Tibial artery (tissue), 4 donors: ENCODE measurements at places on chromosomes 4 and X.

GRCh38 chr4:123250843-123251242 lies 145.8 kb upstream of the SPRY1 start:
- no peak for DNase-seq

DNA sequence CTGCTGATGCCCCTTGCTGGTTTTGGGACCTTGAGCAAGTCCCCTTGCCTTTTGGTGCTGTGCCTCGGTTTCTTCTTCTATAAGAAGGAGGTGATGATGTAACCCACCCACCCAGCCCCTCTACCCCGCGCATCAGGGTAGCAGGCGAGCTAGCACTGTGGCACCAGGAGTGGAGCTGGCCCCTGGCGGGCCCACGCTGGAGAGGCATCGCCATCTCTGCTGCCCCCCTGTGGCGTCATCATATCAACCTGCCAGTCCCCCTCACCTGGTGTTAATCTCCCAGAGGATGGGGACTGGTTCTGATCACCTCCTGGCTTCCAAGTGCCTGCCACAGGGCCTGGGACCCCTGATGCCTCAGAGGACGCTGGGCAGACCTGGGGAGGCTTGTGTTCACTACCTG lies 6.3 kb upstream of the SORCS2 start:
- peak; percentile 53 for DNase-seq

- no peak for DNase-seq
These were observed 307.9 kb upstream of the F9 start for GRCh38 chrX:139222511-139223200.

DNA sequence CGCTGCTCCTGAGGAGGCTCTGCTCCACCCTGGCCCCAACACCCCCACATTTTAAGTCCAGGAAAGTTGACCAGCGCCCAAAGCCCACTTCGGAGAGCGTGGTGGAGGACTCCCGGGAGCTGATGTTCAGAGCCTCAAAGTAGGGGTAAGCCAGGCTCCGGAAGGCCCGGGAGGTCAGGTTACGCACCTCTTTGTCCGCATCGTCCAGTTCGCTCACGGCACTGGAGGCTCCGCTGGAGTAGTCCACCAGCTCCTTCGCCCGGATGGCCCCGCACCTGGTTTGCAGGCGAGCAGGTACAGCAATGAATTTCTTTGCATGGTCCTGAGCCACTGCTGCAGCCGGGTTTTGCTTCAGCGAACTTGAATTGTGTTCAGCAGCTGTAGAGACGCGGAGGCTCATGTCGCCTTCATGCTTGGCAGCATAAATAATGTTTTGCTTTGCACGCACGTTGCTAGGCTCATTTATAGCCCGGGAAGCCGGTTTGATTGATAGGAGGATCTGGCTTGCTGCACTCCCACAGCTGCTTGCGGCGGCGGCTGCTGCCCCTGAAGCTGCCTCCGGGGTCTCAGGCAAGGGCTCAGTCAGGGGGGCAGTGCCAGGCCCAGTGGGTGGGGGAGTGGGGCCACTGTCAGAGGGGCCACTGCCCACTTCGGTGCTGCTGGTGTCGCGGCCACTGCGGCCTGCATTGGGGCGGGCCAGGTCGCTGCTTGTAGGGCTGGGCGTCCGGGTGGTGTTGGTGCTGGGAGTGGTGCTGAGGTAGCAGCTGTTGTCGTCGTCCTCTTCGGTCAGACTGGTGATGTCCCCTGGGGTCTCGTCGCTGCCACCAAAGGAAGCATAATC lies 4.8 kb downstream of the C4orf54 start:
- DNase-seq: no peak

DNA sequence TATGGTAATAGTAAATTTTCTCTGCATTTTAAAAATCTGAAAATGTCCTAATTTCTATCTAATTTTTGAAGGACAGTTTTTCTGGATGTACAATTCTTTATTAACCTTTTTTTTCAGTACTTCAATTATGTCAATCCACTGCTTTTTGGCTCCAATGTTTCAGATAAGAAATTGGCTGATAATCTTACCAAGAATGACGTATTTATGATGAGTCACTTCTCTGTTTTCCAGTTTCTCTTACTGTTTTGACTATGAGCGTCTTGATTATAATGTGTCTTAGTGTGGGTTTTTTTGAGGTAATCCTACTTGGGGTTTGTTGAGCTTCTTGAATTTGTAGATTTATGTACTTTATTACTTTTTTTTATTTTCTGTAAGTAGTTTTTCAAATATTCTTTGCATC lies 47.2 kb downstream of the UGT2B11 start:
- no peak for DNase-seq

DNA sequence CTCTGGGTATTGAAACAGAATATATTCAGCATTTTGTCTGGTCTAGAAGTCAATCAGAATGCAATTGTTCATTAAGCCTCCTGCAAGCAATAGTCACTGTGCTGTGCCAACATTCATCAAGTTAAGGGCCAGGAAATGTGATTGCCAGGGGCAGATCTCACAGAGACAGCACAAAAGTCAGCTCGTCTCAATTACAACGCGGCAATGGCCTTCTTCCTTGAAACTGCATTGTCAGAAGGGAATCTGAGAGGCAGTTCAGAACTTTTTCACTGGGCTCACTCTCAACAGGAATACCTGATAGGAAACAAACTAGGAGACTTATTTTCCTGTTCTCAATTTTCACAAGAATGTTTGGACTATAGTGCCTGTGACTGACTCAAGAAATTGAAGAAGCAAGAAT lies 131.1 kb upstream of the NR3C2 start:
- DNase-seq: no peak

DNA sequence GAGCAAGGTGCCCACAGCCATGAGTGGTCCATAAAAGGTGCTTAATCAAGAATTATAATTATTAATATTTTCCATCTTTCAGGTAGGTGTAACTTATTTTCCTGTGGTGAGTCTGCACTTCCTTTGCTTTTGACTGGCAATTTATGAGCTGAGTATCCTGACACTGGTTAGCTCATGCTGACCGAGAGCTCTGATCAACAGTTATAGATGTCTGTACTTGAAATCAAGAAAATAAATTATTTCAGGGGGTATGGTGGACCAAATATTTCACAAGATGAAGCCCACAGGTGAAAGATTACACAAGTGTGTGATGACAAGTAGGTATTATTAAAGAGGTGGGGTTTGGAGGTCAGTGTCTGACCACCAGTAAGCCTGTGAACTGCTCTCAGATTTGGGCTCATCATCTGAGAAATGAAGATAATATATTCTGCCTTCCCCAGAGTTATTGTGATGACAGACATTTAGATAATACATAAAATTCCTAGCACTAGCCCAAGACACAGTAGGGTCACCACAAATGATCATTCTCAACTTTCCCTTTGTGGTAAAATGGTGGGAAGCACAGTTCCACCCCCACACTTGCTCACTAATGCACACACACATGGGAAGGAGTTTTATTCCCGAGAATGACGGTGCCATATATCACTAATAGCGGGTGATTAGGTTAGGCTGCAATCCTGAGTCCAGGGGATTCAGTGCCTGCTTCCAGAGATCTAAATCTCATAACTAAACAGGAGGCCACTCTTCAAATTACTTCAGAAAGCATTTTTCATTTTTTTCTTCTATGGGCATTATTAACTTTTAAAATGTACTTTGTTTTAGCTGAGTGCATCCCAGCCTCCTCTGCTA lies 34.0 kb upstream of the PACRGL start:
- DNase-seq: no peak

GRCh38 chr4:11565899-11566298 lies 137.2 kb upstream of the HS3ST1 start:
- DNase-seq: no peak

DNA sequence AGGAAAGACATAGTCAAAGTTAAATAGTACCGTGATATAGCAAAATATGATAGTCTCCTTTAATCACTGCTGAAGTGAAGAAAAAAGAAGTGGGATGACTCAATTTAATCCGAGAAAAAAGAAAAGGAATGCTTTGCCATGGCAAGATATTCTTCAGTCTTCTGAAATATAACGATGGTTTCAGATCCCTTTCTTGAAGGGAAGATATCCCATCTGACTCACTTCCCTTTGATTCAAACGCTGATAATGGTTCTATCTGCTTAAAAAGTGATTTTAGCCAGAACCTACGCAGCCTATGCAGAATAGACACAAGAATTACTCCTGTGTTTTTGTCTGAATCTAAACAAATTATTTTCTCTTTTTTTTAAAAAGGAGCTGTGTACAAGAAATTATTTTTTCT lies 68.1 kb upstream of the FTHL17 start:
- DNase-seq: no peak

GRCh38 chr4:3532751-3533422 lies 665 bp upstream of the LRPAP1 start:
- DNase-seq: no peak

GRCh38 chr4:8599657-8600056 lies 7.1 kb downstream of the CPZ start:
- no peak for DNase-seq

GRCh38 chrX:136671006-136671610 lies 23.1 kb downstream of the CD40LG start:
- no peak for DNase-seq

GRCh38 chr4:168293386-168293975 lies 25.1 kb downstream of the DDX60 start:
- DNase-seq: no peak

DNA sequence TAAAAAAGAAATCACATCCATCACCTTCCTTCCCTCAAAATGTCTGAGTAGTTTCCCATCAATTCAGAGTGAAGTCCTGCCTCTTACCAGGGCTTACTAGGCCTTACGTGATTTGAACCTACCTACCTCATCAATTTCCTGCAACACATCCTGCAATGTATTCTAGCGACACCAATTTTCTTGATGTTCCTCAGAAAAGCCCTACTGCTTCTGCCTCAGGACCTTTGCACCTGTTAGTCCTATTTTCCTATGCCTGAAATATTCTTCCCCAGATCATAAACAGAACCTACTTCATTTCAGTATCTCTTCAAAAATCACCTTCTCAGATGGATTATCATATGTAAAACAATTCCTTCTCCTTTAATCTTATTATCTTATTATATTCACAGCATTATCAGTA lies 52.8 kb downstream of the ZAR1 start:
- no peak for DNase-seq

DNA sequence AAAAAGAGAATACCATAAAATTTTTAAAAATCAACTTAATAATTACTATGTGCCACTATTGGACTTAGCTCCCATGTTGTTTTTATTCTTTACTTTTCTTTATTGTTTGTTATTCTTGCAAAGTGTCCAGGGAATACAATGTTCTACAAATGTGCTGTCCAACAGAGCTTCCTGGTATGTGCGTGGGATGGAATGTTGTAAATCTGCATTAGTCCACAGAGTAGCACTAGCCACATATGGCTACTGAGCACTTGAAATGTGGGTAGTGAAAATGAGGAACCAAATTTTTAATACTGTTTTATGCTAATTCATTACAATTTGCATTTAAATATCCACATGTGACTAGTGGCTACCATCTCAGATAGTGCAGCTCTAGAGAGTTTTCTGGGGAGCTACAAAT lies 14.3 kb upstream of the CORIN start:
- DNase-seq: no peak

DNA sequence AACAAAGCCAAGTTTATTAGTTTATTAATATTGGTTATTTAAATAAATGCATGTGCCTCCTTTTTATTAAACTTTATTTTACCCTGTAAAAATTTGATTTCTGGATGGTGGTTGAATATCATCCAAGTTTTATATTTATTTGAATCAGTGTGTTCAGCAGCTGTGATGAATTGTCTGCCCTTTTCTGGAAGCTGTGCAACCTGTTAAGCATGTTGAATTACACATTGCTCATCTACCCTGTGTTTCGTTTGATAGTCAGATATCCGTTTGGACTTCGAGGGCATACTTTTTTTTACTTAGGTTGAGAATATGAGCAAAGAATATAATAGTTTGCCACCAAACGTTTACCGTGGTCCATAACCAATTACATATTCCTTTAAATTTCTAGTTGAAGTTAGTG lies 95.8 kb upstream of the TENM3 start:
- DNase-seq: no peak

DNA sequence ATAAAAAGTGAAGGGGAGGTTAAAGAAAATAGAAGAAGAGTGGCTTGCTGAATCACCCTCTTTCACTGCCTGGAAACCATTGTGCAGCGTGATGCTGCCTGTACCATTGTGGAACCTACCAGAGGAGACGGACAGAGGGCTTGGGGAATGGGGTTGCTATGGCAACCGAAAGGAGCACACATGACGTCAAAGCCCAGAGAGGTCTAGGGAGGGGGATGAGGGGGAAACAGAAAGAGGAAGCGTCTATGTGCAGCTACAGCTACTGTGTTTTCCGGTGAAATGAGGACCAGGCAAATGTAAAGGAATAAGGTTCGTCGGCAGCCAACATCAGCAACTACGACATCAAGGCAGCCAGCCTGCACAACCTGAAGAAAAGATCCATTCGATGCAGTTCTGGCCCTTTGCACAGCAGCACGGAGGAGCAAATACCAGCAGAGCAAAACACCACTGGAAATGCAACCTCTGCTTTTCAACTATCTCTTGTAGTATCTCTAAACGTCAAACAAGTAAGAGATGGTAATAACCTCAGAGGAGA lies at the start of gene MAPK10:
TSS of gene MAPK10 (minus strand) at position 110 of the 535 bp plus-strand sequence.
- DNase-seq: peak; percentile 77

DNA sequence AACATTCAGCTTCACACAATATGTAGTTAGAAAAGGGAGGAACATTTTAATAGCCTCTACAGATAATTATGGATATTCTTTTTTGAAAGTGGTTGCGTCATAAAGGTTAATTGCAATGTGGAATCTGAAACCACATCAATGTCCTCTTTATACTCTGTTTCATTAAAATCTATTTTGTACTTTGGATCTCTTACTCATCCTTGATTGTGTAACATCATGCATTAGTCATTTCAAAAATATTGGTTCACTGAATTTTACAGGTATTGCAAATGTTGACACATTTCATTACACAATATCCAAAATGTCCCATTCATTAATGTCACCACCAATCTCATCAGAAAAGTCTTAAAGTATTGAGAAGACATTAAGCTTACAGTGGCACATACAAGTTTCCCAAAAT lies 62.7 kb upstream of the USP9X start:
- no peak for DNase-seq

GRCh38 chrX:302975-303374 lies 15.6 kb downstream of the GTPBP6 start:
- DNase-seq: no peak
